ENCODE measurements at places on chromosomes 1 and 21.

DNA sequence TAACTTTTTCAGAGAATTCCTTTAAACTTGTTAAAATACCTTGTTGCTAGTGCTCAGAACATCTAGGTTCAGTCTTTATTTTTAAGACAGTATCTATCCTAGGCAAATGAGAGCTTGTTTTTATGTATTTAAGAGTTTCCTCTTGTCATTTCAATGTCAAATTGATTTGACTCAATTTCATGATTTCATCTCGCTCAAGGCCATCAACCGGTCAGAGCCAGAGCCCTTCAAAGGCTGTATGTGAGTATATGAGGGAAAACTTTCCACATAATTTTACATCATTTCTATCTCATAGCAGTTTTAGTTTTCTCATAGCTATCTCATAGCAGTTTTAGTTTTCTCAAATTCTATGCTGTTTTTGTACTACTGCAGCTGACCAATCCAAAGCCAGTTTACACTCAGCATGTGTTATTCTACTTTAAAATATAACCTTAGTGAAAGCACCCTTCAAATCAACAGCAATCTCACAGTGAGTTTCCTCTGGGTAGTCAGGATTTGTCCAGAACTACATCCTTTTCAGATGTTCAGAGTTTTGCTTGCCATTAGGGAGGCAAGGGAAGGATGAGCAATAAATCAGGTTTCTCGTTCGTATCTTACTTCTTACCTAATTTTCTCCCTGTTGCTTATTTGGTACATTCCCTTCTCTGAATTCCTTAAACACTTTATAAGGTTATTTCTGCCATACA is 12.7 kb downstream of the HNRNPU start:
- no peak for DNase-seq

DNA sequence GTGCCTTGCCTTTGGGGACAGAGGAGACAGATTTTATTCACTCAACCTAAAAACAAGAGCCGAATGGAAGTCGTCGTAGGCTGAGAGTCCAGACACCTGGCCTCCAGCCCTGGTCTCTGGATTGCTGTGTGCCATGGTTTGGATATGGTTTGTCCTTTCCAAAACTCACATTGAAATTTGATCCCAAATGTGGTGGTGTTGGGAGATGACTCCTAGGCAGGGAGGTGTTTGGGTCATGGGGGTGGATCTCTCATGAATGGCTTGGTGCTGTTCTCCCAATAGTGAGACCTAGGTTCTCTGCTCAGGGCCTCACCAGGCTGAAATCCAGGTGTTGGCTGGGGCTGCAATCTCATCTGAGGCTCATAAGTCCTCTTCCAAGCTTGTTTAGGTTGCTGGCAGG is 75.5 kb downstream of the FOXD2 start:
- no peak for DNase-seq

GRCh38 chr1:30313176-30313575 is 410.2 kb downstream of the MATN1 start:
- DNase-seq, result no peak

DNA sequence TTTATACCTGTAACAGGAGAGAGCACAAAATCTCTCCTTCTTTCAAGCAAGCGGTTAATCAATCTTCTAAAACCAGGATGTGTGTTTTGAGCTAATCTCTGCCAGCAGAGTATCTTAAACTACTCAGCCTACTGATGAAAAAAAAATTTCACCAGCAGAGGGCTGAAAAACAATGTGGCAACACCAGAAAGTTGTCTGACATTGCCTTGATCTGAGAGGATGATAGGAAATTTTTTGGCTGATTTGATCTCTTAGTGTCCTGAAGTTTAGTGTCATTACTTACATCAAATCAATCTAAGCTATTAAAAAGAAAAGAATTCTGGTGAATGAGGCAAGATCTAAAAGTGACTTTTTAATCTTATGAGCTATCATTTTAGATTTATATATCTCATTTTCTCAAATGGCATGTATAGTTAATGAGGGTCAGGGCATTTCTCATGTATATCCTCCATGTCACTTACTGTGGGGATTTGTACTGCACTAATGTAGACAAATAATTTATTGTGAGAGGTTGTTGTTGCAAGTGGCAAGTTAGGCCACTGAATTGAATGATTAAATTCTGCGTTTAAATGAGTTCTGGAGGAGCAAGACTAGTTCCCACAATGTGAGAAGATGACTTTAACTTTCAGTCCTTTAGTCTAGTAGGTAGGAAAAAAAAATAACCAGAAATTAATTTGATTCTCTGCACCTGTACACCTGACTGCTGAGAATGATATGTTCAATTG is 10.9 kb downstream of the ADAMTS1 start:
- DNase-seq, result no peak

GRCh38 chr1:245453541-245453940 is 298.8 kb downstream of the KIF26B start:
- no peak for DNase-seq

GRCh38 chr1:232450615-232451014 is 179.3 kb downstream of the SIPA1L2 start:
- no peak for DNase-seq

DNA sequence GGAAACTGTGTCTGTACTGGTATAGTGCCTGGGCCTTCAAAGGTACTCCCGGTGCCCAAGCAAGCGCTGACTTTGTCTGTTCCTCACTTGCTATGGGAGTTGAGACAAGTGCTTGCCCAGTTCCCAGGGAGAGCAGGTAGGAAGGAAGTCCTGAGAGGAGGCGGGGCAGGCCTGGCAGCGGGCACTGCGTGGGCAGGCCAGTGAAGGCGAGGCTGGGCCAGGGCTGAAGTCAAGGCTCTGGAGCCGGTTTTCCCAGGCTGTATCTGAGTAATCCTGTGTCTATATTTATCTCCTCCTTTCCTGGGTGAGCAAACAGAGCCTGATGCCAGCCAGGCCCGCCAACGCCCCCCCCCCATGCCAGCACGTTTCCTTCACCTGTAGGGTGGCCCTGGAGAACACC is 15.9 kb upstream of the EDN2 start:
- DNase-seq, result peak; percentile 82

DNA sequence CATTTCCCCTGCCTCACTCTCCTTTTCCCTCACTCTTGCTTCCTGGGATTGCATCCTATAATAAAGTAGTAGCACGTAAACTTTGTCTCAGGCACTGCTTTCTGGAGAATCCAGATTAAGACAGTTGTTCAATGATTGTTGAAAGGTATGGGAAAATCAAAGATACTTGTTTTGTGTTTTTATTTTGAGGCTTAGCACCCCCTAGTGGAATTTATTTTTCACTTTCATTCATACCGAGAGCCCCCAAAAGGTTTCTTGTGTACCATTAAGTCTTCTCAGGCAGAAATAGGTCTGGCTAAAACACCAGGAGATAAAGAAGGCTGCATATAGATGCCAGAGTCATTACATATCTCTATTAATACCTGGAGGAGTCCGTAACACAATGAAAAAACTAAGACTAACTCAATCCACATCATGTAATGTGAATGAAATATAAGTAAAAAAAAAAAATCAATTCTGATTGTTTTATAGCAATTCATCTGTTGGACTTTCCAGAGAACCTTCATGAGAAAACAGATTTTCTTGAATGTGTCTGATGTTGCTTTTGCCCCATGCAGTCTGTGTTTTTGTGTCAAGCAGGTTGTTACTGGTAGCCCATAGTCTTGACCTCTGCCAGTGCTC is 103.5 kb downstream of the RPE65 start:
- no peak for DNase-seq

DNA sequence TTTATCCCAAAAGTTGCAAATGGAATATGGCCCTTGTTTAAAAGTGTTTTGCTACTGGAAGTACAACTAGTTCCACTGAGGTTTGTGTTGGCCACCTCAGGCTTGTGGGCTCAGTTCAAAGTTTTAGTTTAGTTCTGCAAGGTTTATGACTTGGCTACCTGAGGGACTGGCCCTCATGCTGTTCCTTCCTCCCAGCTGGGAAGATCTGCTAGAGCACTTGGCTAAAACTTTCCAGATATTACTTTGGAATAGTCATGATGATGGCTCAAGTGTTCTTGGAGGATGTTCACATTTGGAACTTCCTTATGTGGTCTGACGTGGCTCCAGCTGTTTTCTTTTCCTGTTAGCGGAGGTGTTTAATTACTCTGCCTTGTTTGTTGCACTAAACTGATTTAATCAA is 110.2 kb upstream of the IVNS1ABP start:
- DNase-seq, result no peak

DNA sequence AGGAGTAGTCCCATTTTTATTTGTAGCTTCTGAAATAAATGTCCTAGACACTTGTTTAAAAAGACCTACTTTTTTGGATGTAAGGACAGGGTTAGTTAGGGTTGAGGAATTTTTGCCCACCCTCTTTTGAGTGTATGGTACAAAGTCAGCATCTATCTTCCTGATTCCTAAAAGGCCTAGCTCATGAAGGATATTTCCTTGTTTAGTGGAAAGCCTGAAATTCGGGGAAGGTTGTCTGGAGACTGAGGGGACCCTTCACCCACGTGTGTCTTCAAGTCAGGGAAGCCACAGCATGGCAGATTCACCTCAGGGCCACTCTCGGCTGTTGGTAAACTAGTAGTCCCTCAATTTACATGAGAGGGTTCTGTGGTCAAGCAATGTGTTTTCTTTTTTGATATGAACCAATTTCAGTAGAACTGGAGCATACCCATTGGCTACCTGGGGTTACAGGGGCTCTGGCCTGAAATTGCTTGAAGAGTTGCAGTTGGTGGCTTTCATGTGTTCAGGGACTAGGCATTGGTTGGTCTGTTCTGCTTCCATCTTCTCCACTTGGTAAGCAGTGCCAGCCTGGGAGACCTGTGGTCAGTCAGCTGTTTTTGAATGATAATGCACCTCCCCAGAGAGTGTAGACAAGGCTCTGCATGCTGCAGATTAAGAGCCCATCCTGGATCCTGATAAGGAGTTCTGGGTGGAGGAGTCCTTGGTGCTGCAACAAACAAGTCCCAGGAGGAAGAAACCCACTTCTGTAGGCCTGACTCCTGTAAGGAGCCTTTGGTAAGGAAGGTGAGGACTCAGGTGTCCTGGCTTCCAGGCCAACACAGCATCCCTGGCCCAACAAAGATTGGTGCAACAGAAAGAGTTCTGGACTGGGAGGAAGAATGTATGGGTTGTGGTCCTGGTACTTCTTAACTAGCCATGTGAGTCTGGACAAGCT is 6.3 kb downstream of the BTG2 start:
- DNase-seq, result no peak

DNA sequence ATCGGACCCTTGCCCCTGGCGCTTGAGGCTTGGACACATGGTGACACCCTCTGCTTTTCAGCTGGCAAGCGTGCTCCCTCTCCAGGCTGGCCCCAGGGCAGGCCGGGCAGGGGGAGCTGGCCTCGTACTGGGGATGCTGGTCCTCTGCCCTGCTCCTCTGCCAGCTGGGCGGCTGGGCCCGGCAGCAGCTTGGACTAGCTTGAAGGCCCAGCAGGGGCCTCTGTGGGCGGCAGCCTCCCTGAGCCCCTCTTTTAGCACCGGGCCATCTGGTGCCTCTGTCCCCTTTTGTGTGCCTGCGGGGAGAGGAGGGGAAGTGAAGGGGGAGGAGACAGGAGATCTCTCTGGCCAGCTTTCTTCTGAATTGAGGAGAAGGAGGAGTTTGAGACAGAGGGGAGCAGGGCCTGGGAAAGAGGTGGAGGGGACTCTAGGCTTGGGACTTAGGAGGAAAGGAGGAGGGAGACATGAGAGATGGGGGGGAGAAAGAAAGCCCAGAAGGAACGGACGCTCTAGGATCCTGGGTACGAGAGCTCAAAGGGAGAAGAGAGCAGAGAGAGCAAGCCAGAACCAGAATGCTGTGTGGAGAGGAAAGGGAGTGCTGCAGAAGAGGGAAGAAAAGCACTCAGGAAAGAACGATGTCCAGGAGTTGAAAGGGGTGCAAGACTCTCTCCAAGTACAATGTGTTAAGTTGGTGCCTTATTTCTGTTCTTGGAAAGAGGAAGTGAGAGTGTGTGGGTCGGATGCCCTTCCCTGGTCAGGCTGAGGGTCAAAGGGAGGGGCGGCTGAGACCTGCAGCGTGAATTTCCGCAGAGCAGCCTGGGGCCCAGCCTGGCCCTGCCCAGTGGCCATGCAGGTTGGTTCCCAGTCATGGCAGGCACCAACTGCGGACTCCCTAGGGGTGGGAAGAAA is 40.3 kb downstream of the IER5 start:
- no peak for DNase-seq

GRCh38 chr21:45373991-45374816 is 30.8 kb upstream of the COL18A1 start:
- no peak for DNase-seq

DNA sequence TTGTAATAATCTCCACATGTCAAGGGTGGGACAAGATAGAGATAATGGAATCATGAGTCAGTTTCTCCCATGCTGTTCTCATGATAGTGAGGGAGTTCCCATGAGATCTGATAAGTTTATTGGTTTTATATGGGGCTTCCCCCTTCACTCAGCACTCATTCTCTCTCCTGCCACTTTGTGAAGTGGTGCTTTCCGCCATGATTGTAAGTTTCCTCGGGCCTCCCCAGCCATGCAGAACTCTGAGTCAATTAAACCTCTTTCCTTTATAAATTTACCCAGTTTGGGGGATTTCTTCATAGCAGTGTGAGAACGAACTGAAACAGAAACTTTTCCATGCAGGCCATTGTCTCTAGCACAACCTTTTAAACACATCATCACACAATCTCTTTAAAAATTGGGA is 221.5 kb upstream of the BRINP3 start:
- DNase-seq, result no peak

GRCh38 chr1:54597455-54598030 is 25.8 kb downstream of the FAM151A start:
- DNase-seq, result no peak

- DNase-seq, result no peak
Measured at GRCh38 chr1:110538921-110539320, 19.9 kb upstream of the KCNA10 start.

DNA sequence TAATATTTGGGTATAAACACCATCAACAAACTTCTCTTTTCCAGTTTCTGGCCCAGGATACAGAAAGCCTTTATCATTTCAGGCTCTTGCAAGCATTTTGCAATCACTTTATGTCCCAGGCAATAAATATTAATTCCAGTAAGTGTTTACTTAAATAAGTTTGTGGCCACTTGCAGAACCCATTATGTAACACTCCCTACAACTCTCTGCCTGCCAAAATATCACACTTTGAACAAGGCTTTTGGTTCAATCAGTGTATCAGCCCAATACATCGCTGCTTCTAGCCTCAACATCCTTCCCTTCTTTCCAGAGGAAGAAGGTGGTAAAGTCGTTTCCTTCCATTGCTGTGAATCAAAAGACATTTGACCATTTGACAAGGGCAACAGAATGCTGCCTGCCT is 203.0 kb upstream of the USP25 start:
- DNase-seq, result no peak

GRCh38 chr1:220113136-220113695 is 19.3 kb downstream of the IARS2 start:
- DNase-seq, result no peak

Measured in RCC 7860 (cell line).